Activated CD4-positive, alpha-beta T cell treated with anti-CD3 and anti-CD28 coated beads, Interleukin-2, amount 10 ng/mL, durations not matched to agents 7 days and 5 days (primary cell): ENCODE measurements at places on chromosomes 2 and 18.

GRCh38 chr2:121408641-121409040 lies 122.0 kb upstream of the RNU4ATAC start:
- DNase-seq: no peak

GRCh38 chr2:37000318-37000717 lies 34.0 kb upstream of the STRN start:
- no peak for DNase-seq

- no peak for DNase-seq
Observed at GRCh38 chr2:236872015-236872414, 213.7 kb upstream of the COPS8 start.

DNA sequence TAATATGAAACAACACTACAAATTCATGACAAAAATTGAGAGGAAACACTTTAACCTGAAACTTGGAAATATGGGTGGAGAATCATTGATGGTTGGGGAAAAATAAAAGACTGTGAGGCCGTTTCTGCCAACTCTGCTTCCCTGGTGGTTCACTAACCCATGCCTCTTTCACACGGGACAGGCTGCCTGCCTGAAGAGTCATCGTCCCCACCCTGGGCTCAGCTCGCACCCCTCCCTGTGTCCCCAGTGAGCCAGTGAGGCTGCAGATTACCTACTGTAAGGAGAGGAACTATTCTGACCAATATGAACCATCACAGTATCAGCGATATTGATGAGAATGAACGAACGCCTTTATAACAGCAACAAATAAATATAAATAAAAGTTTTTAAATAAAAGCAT lies 357.8 kb upstream of the CDH20 start:
- DNase-seq: no peak

DNA sequence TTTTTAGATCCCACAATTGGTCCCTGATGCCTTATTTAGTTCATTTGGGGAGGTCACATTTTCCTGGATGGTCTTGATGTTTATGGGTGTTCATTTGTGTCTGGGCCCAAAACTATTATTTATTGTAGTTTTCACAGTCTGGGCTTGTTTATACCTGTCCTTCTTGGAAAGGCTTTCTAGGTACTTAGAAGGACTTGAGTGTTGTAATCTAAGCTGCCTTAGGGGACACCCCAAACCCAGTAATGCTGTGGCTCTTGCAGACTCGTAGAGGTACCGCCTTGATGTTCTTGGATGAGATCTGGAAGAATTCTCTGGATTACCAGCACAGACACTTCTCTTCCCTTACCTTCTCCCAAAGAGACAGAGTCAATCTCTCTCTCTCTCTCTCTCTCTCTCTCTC lies 25.0 kb upstream of the ITSN2 start:
- DNase-seq: no peak

DNA sequence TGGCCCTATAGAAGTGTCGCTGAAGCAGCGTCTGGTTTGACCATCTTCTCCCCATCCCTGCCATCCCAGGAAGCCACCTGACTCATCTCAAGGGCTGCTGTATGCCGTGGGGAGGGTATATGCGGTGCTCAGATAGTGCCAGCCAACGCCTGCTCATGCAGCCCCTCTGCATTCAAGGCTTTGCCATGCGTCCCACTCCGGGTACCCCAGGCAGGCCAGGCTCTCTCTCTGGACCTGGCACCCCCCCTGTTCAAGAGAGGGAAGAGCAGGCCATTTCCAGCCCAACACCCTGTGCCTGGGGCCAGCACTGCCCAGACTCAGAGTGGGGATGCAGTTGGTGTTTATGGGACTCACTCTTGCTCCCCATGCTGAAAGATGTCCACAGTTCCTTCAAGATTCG lies 130.0 kb downstream of the GLI2 start:
- DNase-seq: no peak

- DNase-seq: no peak
Observed at GRCh38 chr2:46298522-46299353, 1.5 kb downstream of the EPAS1 start.

- no peak for DNase-seq
Observed at GRCh38 chr2:144467502-144468137, 52.3 kb downstream of the ZEB2 start.

GRCh38 chr2:133509777-133510176 lies 58.5 kb downstream of the NCKAP5 start:
- DNase-seq: no peak

DNA sequence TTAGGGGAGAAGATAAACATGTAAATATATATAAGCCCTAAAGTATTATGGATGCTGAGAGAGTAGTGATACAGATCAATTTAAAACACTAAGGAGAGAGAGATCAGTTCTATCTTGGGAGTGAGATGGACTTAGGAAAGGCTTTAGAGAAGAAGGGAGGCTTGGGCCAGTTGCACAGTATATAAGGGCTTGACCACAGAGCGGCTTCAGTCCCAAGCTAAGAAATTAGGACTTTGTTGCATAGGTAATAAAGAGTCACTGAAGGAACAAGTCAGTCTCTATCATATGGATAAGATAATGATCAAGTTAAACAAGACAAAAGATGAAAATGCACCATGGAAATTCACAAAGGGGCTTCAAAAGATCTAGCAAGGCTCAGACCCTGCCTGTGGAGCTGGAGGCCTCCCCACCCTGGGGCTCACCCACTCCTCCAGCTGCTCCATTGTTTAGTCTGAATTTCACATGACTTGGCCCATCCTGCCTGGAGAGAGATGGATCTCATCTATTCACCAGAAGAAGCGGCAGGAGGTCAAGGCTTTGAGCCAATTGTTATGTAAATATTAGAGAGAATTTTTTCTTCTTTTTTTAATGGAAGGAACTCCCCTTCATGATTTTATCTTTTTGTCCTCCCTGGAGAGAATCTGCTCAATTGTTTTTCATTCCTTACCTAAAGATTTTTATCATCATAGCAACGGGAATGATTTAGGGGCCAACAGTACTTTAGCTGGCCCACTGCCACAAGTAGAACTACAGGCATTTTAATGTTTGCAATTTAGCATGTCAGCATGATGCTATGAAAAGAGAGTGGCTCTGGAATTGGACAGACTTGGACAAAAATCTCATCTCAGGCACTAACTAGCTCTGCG lies 44.0 kb downstream of the GYPC start:
- no peak for DNase-seq

DNA sequence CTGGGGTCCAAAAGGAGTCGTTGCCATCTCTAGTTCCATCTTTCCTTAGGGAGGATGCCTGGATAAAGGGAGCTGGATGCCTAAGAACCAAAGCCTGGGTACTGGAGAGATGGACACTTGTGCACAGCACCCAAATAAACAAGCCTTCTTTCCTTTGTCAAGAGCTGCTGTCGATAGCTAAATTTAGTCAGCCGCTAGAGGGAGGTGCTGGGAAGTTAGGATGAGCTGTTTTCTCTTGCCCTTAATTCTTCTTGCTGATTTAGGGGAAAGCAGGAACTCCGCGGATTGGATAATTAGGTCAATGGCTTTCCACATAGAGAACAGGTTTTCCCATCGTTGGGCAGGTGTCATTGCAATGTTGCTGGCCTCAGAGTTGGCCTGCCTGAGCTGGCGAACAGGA lies 30.9 kb upstream of the SERPINB12 start:
- peak; percentile 16 for DNase-seq

DNA sequence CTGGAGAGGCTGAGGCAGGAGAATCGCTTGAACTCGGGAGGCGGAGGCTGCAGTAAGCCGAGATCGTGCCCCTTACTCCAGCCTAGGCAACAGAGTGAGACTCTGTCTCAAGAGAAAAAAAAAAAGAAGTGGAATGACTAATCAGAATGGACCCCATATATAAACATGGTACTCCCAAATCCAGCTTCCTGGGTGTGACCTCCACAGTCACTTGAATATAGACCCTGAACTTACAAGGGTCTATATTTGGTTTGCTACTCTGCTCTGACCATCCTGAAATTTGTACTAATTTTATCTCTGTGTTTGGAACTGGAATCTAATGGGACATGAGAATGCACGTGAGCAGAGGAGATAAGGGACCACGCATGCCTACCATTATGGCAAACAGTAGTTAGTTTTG lies 275.0 kb downstream of the TNS1 start:
- DNase-seq: no peak

- DNase-seq: no peak
Observed at GRCh38 chr2:100339823-100340222, 17.5 kb upstream of the LONRF2 start.

- no peak for DNase-seq
Observed at GRCh38 chr2:105774781-105775337, 30.1 kb downstream of the NCK2 start.

GRCh38 chr2:237638176-237638575 lies 10.8 kb downstream of the LRRFIP1 start:
- no peak for DNase-seq

- no peak for DNase-seq
Observed at GRCh38 chr2:216216951-216217903, 108.1 kb downstream of the XRCC5 start.

DNA sequence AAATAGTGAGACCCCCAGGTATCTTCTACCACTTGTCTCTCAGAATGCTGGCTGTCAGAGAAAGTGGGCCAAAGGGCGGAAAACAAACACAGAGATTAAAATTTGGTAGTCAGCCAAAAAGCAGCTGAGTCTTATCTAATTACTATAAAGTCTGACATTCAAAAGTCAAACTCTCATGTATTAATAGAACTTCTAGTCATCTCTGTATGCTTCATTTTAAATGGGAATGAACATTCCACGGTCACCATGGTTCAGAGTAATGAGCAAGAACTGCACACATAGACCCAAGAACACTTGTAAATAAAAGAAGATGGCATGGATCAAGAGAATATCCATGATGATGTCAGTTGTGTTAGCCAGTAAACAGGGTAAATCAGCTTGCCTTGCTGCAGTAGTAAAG lies 1267.0 kb upstream of the CHAC2 start:
- DNase-seq: no peak

DNA sequence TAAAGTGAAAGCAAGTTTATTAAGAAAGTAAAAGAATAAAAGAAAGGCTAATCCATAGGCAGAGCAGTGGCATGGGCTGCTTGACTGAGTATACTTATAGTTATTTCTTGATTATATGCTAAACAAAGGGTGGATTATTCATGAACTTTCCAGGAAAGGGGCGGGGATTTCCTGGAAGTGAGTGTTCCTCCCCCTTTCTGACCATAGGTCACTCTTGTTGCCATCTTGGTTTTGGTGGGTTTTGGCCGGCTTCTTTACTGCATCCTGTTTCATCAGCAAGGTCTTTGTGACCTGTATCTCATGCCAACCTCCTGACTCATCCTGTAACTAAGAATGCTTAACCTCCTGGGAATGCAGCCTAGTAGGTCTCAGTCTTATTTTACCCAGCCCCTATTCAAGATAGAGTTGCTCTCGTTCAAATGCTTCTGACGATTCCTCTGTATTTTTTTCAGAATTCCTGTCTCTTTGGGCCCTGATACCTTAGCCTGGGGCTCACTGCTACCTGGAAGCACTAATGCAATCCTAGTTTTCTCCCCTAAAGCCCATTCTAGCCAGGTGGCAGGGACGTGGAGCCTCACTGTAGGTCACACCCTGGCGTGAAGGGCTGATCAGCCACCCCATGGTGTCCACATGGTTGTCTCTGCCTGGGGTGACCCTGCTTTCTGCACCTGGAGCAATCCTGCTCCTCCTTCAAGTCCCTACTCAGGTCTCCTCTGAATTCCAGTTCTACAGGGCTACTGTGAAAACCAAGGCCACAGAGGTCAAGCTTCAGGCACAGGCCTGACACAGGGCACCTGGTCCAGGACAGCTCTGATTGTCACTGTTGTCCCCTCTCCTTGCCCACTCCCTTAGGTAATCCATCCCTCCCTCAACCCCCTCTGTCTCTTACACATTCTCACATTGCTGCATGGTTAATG lies 6.0 kb upstream of the SLC35F6 start:
- DNase-seq: no peak
